ENCODE measurements at places on chromosomes 1 and 21.

- no peak for DNase-seq
Observed at GRCh38 chr1:228211531-228212414, 3.9 kb downstream of the OBSCN start.

DNA sequence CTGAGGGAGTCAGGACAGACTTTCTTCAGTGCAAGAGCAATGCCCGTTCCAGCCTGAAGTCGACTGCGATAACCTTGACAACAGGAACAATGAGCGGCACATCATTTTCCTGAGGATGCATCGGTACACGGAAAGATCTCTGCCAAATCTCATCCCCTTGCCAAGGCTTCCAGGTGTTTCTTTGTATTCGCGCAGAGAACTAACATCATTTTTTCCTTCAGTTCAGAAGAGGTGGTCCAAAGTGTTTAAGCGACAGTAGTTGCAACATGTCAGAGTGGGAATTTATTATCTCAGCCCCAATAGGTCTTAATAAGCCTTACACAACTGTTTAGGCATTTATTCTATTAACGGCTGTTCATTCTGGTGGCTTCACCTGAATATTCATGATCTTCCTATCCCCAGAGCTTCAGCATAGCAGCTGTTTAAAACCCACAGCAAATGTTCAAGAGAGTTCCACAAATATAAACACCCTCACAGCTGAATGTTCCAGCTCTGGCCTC is 129.7 kb upstream of the NFIA start:
- DNase-seq = no peak

DNA sequence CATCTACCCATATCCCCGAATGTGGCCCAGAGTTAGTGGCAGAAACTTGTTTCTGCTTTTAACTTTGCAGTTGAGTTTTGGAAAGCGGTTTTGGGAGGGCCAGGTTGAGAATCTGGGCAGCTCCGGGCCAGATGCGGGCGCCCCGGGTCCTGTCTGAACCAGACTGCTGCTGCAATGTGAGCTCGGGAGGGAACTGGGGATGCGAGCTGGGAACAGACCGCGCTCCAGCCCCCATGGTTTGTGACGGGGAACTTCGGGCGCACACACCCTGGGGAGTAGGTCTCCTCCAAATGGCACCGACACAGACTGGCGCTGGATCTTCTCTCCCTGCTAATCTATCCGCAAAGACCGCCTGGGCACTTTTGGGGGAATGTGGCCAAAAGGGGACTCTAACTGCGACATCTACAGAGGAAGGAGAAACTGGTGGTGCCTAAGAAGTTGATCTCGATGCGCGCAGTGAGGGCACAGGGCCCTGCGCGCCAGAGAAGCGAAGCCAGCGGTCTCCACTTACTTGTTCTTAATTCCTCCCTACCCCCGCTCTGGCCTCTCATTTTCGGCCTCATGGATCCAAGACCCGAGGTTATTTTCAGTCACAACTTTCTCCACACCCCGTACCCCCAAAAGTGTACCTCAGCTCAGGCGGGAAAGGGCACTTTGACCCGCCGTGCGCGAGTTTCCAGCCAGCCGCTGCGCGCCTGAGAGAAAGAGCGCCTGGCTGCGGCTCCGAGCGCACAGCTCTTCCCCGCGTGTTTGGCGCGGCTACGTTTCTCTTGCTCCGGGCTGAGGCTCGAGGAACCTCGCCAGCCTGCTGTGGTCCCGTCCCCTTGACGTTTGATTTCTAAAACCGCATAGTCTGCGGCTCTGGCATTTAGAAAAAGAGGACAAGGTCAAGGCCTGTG is 411.0 kb upstream of the ESRRG start:
- no peak for DNase-seq

GRCh38 chr1:34199927-34200326 is 23.2 kb downstream of the C1orf94 start:
- no peak for DNase-seq

DNA sequence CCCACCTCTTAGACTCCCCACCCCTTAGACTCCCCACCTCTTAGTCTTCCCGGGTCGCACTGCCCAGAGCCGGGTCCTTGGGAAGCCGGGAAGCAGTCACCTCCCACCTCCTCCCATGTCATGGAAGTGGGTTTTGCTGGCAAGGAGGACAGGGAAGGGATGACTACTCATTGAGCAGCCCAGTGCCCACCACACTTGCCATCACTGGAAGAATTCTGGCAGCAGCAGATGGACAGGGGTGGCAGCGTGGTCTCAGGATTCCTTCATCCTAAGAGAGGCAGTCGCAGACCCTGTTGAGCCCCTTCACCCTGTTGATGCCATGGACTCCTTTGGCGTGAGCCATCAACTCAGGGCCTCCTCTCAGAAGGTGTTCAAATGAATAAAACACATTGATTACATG is 140.8 kb downstream of the PGBD5 start:
- DNase-seq = no peak

DNA sequence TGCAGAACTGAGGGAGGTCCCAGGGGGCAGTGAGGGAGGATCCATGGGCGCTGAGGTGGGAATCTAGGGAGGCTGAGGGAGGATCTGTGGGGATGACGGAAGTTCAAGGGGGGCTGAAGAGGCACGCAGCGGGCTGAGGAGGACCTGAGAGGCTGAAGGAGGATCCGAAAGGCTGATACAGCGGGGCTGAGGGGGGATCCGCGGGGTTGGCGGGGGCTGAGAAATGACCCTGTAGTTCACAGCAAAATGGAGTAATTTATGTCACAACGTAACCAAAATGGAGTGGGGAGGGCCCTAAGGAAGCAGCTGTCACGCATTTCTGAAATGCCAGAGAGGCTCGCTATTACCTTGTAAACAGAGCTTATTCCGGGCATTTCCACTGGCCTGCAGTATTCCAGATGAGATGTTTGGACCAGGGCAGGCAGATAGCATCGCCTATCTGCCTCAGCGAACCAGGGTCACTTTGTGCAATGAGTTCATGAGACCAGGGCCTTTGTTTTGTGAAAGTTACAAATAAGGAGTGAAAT is 926 bp upstream of the MRPL55 start:
- DNase-seq = no peak

DNA sequence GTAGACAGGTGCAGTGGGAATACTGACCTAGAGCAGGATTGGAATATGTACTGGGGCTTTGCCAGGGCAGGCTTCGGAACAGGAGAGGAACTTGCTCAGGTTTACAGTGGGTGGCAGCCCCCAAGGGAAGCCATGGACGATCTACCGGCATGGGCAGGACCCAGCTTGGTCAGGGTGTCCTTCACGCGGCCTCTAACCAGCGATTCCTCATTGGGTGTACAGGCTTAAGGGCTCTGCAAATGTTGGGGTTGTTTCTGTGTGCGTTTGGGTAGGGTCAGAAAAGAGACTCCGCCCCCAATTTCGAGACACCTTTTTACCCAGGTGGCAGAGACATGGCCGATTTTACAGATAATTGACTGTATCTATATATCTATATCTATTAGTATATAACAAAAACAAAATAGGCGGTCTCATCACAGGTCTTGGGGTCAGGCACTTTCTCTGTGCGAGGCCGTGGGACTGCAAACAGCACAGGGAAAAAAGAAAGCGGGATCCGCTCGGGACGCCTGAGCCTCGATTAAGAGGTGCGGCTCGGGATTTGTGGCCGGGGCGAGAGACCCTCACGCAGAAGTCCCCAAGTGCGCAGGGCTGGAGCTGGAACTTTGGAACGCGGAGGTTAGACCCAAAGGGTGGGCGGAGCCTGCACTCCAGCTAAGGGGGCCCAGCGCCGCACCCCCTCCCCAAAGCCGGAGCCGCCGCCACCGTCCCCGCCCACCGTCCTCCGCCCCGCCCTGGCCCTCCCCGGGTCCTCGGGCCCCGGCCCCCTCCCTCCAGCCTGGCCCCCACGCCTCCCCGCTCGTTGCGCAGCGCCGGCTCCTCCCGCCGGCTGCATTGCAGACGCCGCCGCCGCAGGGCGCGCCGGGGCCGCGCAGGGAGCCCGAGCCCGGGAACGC is 67.5 kb upstream of the VAMP3 start:
- DNase-seq = peak; percentile 29

GRCh38 chr1:56533621-56534020 is 45.7 kb downstream of the PLPP3 start:
- DNase-seq = no peak

- DNase-seq = no peak
Observed at GRCh38 chr1:8980656-8981055, 35.0 kb downstream of the CA6 start.

DNA sequence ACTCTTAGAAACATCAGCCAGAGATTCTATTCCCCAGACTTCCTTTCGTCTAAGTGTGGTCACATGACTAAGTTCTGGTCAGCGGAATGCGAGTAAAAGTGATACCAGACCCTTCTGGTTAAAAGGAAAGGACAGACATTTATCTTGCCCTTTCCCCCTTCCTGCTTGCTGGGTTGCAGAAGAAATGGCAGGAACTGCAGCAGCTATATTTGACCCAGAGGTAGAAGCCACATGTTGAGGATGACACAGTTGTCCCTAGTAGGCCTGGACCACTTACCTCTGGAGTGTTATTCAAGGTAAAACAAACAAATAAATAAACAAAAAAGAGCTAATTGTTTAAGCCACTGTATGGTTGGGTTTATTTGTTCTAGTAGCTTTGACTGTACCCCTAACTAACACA is 73.3 kb downstream of the TAS1R2 start:
- no peak for DNase-seq
